Left renal pelvis (tissue), 4 donors: ENCODE measurements at places on chromosomes 2 and 18. TPM values are rescaled to one million over a fixed set of nuclear protein-coding genes. Genes with fewer than 3 reads are reported as not detected.
A peak's percentile ranks its signal among the peaks of the same experiment; 100 is the strongest.

The ALKAL2 gene
- polyA plus RNA-seq = 8.1 TPM

The CFAP65 gene
- polyA plus RNA-seq = 0.20 TPM

- DNase-seq = no peak
Measured at GRCh38 chr18:49835405-49835804, 22.1 kb upstream of the ACAA2 start.

GRCh38 chr18:1559563-1559962, 654.9 kb downstream of the ADCYAP1 start:
- no peak for DNase-seq

- DNase-seq = no peak
Measured at GRCh38 chr18:48572402-48573126, 33.7 kb downstream of the CTIF start.

GRCh38 chr2:29224693-29225551, 109.7 kb downstream of the CLIP4 start:
- DNase-seq = no peak

- no peak for DNase-seq
Measured at GRCh38 chr2:50584185-50584584, 447.7 kb downstream of the NRXN1 start.

DNA sequence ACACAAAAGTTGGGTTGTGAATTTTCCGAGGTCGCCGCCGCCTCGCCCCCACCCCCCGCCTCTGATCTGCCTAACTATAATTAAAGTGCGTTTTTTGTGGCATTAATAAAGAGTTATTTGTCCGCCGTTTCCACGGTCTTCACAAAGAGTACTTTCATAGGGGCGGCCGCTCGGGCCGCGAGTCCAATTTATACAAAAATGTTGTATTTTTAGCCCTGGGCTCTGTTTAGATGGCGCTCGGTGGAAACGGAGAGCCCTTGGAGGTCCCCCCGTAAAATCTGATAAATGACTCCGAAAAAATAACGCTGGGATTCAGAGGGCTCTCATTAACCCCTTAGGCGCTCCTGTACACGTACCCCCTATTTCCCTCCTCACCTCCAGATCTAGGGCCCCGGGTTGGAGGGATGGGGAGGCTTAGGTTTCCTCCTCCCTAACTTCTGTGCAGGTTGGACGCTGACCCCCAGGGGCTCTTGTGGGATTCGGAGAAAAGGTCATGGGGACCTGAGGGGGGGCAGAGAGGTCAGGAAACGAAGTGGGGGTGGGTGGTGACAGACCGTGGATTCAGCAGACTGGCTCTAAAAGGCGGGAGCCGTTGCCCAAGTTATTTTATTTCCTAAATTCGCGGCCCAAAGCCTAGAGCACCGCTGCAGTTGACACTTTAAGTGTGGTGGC, 1.9 kb downstream of the CYP26B1 start:
- DNase-seq = no peak

DNA sequence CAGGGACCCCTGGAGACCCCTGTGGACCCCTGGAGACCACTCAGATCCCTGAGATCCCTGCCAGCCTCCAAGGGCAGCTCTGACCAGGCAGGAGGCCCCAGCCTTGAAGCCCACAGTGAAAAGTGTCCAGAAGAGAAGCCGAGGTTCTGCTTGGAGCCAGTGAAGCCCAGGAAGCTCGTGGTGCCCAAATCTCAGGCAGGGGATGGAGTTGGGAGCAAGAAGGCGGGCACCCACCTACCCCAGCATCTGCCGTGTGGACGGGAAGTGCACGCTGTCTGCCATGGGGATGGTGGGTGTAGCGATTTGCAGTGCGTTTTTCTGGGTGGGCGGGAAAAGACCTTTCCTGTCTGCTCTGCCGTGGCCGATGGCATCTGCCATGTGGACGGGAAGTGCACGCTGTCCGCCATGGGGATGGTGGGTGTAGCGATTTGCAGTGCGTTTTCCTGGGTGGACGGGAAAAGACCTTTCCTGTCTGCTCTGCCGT, 120.6 kb upstream of the CTDP1 start:
- no peak for DNase-seq

DNA sequence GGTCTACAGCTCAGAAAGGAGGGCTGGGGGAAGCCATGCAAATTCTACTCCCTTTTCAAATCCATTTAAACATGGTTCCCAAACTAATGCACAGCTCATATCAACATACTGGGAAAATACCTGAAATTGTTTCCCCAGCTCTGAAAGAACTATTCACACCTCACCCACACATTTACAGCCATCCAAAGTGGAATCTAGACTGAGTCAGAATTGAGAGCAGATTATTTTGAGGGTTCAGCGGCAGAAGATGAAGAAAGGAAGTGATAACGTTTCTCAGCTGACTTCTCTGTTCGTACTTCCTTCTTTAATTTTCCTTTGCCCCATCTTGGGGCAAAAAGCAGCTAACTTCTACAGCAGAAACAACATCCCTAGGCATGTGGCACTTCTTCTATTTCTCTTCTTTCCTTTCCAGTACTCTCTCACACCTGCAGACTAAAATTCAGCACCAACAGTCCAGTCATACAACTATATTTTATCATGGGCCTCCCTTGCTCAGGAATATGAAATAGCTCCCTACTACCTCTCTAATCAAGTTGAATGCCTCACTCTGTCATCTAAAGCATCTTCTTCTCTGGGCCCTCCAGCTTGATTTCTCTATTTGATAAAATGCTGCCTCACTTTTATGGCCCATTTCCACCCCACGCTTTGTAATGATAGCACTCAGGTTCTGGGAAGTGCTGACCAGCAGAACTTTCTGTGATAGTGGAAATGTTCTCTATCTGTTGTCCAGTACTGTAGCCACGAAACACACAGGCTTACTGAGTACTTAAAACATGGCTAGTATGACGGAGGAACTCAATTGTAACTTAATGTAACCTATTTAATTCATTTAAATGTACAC, 35.9 kb downstream of the ARHGAP25 start:
- no peak for DNase-seq

DNA sequence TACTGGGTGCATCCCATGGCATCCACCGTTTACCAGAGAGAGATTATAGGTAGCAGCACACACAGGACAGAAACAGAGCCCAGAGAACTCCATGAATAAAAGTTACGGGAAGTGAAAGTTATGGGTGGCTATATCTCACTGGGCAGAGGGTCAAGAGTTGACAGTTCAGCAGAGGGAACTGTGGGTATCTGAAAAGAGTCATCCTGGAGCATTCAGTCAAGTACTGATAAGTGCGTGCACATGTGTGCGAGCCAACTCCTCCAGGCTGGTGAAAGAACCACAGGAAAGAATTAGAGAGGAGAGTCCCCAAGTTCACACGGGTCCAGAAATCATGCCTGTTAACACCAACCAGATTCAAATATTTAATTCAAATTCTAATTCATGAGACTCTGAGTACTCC, 1588.2 kb downstream of the LRP1B start:
- no peak for DNase-seq

DNA sequence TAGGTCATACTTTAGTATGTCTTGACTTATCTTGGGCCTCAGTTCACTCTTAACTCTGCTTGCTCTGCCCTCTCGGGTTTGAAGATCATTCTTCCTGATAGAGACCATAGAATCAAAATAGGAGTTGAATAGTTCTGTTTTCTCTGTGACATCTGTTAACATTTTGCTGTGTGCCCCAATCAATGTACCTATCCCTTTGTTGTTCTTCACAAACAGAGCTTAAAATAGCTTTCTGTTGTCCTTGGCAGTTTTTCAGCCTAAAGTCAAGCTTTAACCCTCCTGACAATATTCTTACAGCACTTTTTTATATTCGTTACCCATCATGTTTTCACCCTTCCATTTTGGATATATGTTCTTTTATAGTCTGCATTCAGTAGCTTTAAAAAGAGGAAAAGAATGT, 724.5 kb upstream of the FANCL start:
- no peak for DNase-seq

GRCh38 chr2:61177727-61178549, 15.9 kb downstream of the C2orf74 start:
- peak; percentile 19 for DNase-seq

DNA sequence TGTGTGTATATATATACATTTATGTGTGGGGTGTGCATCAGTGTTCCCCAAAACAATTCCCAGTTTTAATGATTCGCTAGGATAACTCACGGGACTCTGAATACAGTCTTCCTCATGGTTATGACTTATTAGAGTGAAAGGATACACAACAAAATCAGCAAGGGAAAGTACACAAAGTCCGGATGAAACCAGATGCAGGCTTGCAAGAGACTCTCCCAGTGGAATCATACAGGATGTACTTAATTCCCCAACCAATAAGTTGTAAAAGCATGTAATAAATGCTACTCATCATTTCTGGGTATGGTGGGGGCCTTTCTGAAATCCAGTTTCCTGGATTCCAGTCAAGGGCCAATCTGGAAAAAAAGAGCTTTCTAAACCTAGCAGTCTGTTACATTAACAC, 654.1 kb upstream of the SYT4 start:
- DNase-seq = no peak

DNA sequence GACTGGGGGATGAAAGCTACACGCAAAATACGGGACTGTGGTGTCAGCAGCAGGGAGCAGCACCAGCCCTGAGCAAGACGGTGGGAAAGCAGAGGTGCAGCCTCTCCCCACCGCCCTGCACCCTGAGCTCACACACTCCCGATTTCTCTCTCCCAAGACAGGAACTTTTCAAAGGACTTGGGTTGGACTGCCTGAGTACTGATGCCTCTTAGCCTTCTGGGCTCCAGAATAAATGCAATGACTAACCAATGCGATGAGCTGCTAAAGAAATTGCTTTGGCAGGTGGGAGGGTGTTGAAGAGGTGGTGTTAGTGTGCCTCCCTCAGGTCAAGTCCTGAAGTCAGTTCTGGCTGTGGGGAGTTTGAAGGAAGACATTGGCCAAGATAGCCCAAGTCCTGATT, 9.6 kb downstream of the TRIM54 start:
- no peak for DNase-seq

- DNase-seq = no peak
Measured at GRCh38 chr18:45165176-45165713, 450.0 kb upstream of the SLC14A2 start.

GRCh38 chr18:24115628-24116027, 23.2 kb upstream of the CABYR start:
- no peak for DNase-seq

- no peak for DNase-seq
Measured at GRCh38 chr2:160474319-160474645, 19.3 kb downstream of the RBMS1 start.

- no peak for DNase-seq
Measured at GRCh38 chr2:187547353-187547979, 6.8 kb downstream of the TFPI start.

DNA sequence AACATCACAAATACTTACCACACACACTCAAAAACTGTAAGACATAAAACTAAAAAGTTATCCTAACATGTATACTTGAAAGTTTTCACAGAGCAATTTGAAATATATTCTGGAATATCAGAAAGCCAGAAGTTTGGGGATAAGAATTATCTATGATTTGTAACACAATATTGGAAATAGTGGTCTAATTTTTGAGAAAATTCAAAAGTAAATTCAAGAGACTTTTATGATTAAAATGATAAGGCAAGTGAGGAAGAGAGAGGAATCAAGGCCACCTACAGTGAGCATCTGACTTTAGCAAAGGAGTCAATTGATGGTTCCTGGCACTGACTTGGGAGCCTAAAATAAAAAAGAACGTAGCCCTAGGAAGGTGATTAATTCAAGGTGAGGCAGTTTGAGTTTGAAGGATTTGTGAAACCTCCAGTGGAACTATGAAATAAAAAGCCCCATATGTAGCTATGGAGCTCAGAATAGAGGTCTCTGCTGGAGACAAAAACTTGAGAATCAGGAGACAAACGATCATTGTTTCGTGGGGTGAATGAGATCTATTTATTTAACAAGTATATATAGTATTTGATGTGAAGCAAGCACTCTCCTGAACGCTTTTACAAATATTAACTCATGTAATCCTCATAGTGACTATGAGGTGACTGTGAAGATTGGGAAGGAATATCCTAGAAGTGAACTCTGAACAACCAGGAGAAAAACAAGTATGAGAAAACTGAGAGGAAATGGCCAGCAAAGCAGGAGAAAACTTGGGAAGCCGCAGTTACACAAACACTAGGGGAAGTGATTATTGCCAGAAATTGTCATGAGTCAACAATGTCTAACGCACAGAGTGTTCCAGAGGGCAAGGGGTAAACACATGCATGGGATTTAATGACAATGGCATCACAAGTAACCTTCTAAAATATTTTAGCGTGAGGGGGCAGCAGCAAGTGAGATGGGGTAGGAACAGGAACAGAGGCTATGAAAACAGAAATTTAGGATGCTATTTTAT, 12.8 kb downstream of the TFPI start:
- no peak for DNase-seq

- no peak for DNase-seq
Measured at GRCh38 chr18:8484951-8485350, 124.3 kb upstream of the RAB12 start.

DNA sequence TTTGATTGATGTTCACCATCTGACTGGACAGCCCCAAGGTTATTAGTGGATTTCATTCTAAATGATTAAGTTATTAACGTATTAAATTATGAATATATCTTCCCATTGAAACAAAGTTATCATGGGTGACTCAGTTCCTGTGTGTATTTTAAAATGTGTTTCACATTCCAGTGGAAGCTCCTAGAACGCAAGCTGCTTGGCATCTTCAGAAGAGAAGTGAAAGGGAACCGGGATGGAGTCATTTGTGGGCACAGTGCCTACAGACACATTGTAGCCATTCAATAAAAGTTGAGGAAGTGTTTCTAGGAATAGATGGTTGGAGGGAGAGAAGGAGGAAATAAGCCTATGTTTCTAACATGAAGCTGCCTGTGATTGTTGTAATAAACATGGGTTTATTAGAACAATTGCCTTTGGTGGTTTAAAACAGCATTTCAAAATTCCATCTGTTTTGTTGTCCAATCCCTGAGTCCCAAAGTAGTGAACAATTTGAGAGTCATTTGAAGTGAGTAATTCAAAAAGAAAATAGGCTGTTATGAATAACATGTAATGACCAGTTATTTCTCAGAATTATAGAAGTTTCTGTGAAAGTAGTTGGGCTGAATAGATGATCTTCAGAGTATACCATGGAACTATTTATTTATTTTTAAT, 143.5 kb downstream of the PKP4 start:
- no peak for DNase-seq

DNA sequence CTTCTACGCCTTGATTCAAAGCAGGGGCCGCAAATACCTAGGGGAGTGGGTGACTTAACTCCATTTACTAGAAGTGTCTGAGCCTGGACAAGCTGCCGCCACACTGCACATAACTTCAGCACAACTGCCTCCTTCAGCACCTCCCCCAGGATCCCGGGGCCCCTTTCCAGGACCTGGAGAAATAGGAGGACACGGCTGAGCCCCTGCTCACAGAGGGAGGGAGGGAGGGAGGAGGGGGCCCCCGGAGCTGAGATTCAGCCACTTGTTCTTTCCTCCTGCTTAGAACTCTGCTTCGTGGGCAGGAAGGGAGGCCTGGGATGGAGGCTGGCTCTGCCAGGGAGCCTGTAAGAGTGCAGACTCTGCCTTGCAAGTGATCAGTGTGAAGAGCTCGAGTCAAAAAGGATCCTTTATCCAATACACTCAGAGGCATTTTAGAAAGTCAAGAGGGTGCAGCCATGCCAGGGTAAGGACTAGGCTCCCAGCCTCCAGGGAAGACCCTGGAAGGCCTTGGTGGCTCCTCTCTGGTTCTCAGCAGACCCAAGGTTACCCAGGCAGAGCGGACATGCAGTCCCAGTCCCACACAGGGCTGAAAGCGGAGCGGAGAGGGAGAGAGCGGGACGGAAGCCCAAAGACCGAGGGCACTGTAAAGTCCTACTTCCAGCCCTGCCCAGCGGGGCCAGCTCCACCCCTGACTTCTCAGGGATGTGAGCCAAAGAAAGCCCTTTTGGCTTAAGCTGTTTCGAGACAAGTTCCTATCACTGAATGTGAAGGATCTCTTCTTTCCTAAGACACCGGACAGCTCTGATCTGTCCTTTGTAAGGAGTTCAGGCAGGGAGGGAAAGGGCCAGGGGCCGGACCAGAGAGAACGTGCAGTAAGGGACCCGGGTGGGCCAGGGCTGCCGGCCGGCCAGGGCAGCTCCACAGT, 8.6 kb upstream of the ARMC9 start:
- no peak for DNase-seq
